Mesendoderm (in vitro differentiated cells): ENCODE measurements at places on chromosomes 7 and 10.

GRCh38 chr7:10706875-10707493 lies 266.7 kb upstream of the PHF14 start:
- no peak for DNase-seq

GRCh38 chr7:129950191-129950932 lies 2.4 kb downstream of the UBE2H start:
- peak; percentile 51 for DNase-seq

- DNase-seq, result no peak
Measured at GRCh38 chr7:28075674-28076358, 104.8 kb downstream of the JAZF1 start.

- DNase-seq, result no peak
Measured at GRCh38 chr7:114409750-114410149, 4.9 kb upstream of the FOXP2 start.

DNA sequence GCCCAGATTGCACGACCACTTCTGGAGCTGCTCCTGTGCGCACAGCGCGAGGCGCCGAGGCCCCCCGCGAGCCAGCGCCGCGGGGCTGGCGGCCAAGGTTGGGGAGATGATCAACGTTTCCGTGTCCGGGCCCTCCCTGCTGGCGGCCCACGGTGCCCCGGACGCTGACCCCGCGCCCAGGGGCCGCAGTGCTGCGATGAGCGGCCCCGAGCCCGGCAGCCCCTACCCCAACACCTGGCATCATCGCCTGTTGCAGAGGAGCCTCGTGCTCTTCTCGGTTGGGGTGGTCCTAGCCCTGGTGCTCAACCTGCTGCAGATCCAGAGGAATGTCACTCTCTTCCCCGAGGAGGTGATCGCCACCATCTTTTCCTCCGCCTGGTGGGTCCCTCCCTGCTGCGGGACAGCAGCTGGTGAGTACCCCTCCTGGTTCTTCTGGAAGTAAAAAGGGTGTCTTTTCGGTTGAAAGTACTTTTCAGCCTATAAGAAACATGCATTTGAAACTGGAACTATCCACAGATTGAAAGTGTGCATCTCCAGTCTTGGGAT lies 683 bp downstream of the INSIG1 start:
- peak; percentile 36 for DNase-seq

DNA sequence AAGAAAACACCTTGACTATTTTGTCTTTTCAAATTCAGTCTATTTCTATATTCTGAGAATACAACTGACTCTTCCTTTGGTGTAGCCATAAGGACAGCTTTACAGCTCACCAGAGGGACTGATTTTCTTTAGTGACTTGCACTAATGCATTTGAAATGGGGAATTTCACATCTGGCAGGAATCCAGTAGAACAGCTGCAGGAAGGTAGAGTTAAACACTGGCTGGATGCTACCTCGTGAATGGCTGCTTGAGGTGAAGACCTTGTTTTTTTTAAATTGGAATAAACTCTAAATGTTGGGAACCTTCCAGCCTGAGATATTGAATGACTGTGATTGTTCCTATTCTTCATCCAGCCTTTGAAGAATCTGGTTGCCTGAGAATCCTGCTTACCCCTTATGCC lies 139.5 kb upstream of the STK17A start:
- DNase-seq, result no peak

DNA sequence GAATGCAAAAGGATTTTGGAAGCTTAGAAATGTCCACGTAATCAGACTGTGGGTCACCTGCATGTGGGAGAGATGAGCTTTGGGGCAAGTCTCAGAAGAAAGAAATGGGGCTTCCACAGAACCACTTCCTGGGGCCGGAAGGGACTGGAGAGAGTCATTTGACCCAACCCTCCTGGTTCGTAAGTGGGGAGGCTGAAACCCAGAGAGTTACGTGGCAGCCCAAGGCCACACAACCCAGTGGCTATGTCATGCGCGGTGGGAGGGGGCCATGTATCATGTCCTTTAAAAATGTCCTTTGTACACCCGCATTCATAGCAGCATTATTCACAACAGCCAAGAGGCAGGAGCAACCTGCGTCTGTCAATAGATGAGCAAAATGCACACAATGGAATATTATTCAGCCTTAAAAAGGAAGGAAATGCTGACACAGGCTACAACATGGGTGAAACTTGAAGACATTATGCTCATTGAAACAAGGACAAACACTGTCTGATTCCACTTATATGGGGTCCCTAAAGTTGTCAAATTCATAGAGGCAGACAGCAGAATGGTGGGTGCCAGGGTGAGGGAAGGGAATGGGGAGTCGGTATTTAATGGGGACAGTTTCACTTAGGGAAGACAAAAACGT lies 15.1 kb downstream of the CAMK2B start:
- no peak for DNase-seq

DNA sequence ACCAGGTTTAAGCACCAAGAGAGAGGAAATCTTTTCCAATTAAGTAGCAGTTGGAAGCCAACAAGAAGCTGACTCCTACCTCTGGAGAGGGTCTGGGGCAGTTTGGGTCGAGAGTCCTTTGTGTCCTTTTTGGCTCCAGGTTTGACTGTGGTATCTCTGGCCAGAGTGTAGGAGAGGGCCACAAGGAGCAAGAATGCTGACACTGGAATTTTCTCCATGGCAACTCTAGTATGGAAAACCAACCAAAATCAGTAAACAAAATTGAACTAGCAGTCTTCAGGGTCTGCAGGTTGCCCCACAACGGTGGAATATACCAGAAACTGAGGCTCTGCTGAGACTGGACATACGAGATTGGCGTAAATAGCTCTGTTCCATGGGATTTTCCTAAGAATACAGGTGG lies 3.2 kb downstream of the AGR2 start:
- no peak for DNase-seq

- DNase-seq, result no peak
Measured at GRCh38 chr10:17265468-17265867, 37.4 kb downstream of the VIM start.

- DNase-seq, result no peak
Measured at GRCh38 chr10:12381536-12382156, 32.3 kb downstream of the CAMK1D start.

DNA sequence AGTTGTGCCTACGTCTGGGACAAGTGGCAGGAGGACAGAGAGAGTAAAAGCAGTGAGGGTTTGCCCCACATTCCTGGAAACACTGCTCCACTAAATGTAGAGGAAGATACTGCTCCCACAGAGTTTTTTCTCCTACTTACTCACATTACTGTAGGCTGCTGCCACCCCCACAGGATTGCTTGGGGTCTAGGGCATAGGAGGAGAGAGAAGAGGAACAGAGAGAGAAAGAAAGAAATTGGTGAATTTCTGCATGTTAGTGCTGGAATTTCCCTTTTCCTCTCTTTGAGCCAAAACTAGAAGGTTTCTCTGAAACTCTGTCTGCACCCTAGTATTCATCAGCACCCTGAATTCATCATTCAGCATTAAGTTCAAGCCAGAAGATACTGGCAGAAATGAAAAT lies 397.9 kb downstream of the INHBA start:
- no peak for DNase-seq

DNA sequence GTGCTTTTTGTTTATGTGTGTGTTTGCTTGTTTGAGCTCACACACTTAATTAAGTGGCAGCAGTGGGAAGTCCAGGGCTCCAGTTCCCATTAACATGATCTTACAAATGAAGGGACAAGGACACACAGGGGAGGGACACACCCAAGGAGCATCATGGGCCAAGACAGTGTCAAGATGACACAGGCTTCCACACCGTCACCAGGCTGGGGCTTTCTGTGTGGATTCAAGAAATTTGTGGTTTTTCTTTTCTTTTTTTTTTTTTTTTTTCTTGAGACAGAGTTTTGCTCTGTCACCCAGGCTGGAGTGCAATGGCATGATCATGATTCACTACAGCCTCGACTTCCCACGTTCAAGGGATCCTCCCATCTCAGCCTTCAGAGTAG lies 173.6 kb downstream of the KIAA1217 start:
- no peak for DNase-seq

DNA sequence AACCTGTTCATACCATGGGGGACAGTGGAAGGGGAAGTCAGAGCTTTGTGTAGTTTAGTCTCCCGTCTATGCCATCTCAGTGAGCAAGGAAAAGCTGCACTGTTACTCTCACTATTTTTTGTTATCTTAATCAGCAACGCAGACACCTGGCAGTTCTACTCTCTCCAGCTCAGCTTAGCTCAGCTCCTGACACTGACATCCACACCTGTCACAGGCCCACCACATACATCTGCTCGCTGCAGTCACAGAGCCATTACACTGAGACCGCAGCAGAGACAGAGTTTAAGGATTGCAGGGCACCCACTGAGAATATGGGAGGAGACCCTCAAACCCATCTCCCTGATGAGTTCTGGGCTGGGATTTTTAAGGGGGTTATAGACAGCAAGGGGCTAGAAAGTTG lies 257.3 kb upstream of the AKR1E2 start:
- DNase-seq, result no peak

DNA sequence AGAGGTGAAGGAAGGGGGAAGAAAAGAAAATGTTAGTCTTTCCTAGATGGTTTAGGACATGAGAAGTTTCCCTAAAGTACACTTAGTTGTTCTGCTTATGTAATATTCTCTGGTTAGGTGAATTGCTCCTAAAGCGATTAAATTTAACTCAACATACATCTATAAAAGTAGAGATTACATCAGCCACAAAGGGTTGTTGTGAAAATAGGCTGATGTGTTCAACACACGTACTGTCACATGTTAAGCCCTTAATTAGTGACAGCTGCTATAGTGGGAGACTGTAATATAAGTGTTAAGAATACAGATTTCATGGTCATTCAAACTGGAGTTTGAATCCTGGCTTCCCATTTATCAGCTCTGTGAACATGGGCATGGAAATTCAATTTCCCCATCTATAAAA lies 12.8 kb downstream of the HECTD2 start:
- DNase-seq, result no peak

- DNase-seq, result no peak
Measured at GRCh38 chr7:107196834-107197610, 28.2 kb downstream of the HBP1 start.

GRCh38 chr7:119007236-119007635 lies 782.7 kb downstream of the ANKRD7 start:
- no peak for DNase-seq

- peak; percentile 87 for DNase-seq
Measured at GRCh38 chr10:93376372-93377293, 105.5 kb downstream of the MYOF start.

DNA sequence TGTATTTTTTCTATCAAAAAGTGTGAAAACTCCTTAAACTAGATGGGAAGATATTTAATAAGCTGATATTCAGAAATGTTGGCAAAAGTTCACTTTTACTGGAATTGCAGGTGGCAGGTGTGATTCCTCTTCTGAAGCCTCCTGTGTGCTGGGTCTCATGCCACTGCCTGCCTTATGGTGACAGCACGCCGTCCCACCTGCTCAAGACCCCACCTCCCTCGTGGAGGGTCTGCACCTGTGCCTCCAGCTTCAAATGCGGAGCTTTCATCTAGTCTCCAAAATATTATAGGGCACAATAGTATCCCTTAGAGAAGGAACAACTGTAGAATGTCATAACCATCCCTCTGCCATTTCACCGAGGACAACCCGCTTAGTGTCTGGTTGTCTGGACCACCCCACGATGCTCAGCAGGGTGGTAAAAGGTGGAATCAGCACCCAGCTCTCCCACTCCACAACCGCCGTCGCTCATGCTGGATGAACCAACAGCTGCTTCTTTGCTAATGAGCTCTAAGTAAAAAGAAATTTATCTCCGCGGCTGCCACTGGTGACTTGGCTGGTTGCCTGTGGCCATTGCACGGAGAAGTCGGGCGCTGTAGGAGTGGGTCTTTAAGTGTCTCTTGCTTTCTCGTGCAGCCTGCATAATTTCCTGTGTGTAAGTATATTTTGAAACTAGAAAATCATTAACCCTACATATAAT lies 119.3 kb upstream of the TCERG1L start:
- no peak for DNase-seq

GRCh38 chr7:80135309-80136104 lies 876 bp downstream of the GNAI1 start:
- DNase-seq, result peak; percentile 53

GRCh38 chr7:82194016-82194643 lies 249.4 kb downstream of the CACNA2D1 start:
- DNase-seq, result no peak

DNA sequence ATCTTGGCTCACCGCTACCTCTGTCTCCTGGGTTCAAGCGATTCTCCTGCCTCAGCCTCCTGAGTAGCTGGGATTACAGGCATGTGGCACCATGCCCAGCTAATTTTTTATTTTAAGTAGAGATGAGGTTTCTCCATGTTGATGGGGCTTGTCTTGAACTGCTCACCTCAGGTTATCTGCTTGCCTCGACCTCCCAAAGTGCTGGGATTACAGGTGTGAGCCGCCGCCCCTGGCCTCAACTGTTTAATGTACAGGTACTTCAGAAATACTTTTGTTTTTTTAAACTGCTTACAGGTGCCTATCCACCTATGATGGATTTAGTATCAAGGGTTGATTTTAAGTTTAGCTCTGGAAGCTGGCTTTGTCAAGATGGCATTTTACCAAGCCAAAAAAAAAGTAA lies 55.6 kb downstream of the CDC123 start:
- DNase-seq, result no peak
